Stimulated activated CD8-positive, alpha-beta memory T cell treated with anti-CD3 and anti-CD28 coated beads, Interleukin-7, amount 100 ng/mL, for 4 hours (primary cell): ENCODE measurements at places on chromosomes 2 and 18.

- no peak for DNase-seq
Observed at GRCh38 chr18:34773378-34773777, 63.3 kb downstream of the DTNA start.

DNA sequence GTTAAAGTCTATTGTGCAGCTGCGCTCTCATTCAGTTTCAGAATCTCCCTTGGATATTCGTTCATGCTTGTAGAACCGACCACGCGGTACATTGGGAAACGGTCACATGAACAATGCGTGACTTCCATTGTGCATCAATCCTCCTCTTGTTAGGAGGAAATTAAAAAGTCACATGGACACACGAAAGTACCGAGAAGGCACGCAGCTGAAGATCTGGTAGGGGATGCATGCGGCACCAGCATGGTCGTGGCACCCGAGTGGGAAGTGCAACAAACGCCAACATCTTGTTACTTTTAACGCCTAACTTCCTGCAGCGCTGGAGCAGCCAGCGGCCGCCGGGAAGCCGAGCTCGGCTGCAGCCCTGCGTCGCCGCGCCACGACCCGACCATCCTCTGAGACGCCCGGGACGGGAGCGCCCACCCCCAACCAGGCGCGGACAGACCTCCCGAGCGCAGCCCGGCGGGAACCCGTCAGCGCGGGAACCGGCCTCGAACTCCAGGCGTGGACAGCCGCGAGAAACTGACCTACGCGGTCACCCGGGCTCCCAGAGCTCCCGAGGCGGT lies 412 bp downstream of the OSBPL1A start:
- no peak for DNase-seq

DNA sequence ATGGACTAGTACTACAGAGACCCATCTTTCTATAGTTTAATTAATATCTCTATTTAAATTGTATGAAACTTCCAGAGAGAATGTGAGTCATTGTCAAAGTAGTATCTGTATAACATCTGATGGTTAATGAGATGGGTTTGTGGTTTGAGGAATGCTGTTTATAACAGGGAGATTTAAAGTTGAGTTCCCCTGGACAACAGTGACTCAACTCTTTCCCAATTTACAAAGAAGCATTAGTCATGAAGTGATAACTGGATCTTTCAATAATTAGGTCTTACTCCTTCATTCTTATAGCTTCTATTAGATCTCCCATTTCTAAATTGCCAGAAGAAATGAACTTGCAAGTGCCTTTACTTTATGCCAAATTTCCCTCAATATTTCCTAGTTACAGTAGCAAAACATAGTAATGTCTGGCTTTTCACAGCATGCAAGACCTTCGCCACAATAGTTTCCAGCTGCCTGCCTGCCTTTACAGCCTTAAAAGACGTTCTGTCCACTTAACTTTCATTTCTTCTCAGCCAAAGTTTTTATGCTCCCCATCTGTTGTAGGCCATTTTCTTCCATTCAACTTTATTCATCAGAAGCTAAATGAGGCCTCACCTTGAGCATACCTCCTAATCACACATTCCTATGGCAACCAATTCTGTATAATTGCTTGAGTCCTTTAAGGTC lies 47.7 kb upstream of the WDR75 start:
- DNase-seq, result no peak

DNA sequence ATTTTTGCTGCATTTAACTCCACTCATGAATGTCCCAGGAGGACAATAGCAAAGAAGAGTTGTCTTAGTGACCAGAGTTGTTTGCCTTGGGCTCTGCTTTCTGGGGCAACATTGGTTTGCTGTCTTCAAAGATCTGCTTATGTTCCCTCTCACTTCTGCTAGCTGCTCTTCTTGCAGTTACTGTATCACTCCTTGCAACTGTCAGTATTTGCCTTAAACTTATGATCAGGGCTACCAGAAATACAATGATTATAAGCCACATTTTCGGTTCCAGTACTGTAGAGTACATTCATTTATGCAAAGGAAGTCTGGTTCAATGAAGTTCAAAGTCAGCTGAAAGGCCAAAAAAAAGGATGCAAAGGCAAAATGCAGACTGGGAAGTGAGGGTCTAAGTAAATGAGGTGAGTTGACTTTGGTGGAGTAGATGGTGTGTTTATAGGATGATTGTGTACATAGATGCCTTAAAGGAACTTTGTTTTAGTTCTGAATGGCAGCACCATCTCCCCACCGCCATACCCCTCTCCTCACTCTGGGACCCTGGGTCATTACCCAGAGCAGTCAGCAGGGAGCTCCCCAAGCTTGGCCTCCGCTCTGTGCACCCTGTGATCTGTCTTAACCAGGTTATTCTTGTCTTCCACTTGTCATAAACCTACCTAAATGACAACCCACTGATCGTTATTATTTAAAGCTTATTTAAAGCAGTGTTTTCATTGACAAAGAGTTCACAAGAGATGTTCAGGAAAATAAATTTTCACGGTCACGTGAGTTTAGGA lies 236.0 kb downstream of the DOK6 start:
- no peak for DNase-seq

- no peak for DNase-seq
Observed at GRCh38 chr2:12284487-12284886, 432.2 kb upstream of the TRIB2 start.

GRCh38 chr2:22991844-22992243 lies 393.1 kb upstream of the KLHL29 start:
- no peak for DNase-seq
